ENCODE measurements at places on chromosomes 12 and 14. TPM values are rescaled to one million over a fixed set of nuclear protein-coding genes. Genes with fewer than 3 reads are reported as not detected.

Gene AQP6
- total RNA-seq, result 0.29 TPM

Gene WDR20
- 55.9 TPM for total RNA-seq

DNA sequence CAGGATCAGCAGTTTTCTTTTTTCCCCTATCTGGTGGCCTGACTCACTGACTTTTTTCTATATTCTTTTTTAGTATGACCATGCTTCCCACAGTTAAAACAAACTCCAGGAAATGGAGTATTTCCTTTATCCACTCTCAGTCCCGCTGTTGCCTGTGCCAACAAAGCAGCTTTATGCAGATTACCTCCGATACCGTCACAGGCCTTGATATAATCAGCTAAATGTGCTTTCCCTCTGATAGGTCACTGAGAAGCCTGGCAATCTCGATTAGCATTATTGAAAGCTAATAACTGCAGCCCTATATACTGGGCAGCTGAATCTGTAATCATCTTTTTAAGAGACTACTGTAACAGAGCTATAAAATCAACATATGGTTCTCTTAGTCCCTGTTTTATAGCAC, 243.6 kb downstream of the KIF21A start:
- no peak overlapping the region for H3K27ac ChIP-seq
- no peaks in the 10 kb centered on the region for H3K27me3 ChIP-seq
- DNase-seq, result no peak

GRCh38 chr14:42872786-42873185, 1266.1 kb downstream of the LRFN5 start:
- no peaks in the 10 kb centered on the region for H3K27me3 ChIP-seq
- H3K27ac ChIP-seq, result no peak overlapping the region
- no peak overlapping the region for H3K4me3 ChIP-seq

DNA sequence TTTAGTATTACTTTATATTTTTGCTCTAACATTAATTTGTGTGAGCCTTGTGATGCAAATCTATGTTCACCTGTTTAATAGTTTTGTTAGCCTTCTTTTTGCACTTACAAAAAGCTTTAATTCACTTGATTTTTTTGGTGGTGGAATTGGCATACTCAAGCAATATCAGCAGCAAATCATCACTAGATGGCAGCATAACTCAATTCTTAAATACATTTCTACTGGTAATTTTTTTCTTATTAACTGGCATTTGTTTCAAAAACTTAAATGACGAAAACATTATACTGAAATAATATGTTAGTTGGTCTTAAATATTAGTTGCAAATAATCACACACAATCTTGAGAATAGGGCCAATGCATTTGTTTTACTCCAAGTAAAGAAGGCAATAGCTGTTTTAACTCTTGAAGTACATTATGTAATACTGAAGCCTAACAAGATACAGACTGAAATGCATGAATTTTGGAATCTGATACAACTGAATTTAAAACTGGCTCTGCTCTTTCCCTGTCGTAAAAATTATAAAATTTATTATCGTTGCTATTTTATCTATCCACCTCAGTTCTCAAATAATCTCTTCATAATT, 151.5 kb downstream of the ATXN7L3B start:
- H3K36me3 ChIP-seq, result no peaks in the 10 kb centered on the region
- DNase-seq, result no peak
- no peaks in the 10 kb centered on the region for H3K4me1 ChIP-seq

All from adrenal gland (tissue), 19 donors.